ENCODE measurements at places on chromosomes 4 and X.

DNA sequence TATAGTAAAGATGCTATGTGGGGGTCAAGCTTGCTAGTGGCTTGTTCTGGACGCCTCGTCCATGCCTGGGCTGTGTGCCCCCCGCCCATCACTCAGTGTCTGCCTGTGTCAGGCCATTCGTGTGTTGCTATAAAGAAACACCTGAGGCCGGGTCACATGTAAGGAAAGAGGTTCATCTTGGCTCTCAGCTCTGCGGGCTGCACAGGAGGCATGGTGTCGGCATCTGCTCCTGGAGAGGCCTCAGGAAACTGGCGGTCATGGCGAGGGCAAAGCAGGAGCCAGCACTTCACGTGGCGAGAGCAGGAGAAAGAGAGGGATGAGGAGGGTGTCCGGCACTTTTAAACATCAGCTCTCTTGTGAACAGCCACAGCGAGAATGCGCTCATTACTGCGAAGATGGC is 25.2 kb downstream of the PIGG start:
- DNase-seq, result no peak

- DNase-seq, result no peak
Observed at GRCh38 chr4:15989424-15989823, 26.4 kb upstream of the FGFBP2 start.

DNA sequence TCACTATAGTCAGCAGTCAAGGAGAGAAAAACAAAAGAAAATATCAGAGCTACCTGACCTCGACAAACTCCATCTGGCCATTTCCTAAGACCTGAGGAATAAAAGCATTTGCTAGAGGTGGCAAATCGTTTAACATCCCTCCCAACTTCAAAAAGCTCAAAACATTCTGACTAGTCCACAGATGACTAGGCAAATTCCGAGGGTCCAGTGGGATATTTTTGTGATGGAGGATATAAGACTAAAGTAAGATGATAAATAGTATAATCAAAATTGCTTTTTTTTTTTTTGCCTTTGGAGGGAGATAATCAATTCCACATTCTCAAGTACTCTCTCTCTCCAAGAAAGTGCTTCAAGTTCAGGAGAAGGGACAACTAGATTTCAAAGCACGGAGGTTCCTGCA is 119.1 kb upstream of the ETNPPL start:
- DNase-seq, result no peak

DNA sequence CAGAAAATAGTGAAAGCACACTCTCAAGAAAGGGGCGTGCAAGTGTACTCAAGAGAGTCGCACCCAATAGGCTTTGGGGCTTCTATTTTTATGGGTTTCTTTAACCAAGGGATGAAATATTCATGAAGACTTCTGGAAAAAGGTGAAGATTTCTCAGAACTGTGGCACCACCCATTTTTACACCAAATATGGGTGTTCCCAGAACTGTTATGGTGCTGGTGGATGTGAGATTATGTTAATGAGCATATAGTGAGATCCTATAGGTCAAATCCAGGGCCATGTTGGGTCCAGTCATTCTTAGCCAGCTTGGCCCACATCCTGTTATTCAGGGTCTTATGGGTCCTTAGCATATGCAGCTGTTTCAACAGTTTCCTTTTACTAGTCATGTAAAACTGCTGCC is 61.0 kb upstream of the SMIM10 start:
- no peak for DNase-seq

DNA sequence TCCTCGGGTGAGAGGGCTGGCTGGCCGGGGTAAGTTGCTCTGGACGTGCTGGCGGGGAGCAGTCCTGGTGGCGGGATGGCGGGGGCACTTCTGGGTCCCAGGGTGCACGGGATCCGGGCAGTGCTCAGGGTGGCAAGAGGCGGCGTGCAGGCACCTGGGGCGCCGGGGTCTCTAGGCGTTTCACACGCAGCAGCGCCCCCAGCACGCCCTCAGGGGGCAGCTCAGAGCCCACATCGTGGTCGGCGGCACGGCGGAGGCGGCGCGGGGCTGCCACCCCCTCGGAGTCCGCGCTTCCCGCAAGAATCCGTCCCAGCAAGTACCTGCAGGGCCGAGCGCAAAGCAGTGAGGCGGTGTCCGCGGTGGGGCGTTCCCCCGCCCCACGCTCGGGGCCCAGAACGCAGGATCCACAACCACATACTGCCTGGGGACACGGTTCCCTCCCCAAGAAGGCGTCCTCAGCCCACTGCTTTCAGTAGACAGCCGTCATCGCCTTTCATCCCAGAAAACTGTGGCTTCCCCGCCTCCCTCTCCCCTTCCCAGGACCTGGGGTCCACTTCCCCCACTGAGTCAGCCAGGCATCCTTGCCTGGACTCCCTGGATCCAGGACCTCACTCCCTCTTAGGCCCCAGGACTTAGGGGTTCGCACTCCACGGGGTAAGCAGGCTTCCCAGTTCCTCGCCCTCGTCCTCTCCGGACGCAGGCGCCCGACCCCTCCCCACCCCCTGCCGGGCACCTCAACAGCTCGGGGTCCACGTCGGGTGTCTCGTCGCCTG is 4.1 kb downstream of the PCSK1N start:
- no peak for DNase-seq

- DNase-seq, result no peak
Observed at GRCh38 chr4:67580577-67580976, 22.1 kb downstream of the STAP1 start.

- DNase-seq, result no peak
Observed at GRCh38 chr4:105120626-105121025, 26.1 kb upstream of the TET2 start.

DNA sequence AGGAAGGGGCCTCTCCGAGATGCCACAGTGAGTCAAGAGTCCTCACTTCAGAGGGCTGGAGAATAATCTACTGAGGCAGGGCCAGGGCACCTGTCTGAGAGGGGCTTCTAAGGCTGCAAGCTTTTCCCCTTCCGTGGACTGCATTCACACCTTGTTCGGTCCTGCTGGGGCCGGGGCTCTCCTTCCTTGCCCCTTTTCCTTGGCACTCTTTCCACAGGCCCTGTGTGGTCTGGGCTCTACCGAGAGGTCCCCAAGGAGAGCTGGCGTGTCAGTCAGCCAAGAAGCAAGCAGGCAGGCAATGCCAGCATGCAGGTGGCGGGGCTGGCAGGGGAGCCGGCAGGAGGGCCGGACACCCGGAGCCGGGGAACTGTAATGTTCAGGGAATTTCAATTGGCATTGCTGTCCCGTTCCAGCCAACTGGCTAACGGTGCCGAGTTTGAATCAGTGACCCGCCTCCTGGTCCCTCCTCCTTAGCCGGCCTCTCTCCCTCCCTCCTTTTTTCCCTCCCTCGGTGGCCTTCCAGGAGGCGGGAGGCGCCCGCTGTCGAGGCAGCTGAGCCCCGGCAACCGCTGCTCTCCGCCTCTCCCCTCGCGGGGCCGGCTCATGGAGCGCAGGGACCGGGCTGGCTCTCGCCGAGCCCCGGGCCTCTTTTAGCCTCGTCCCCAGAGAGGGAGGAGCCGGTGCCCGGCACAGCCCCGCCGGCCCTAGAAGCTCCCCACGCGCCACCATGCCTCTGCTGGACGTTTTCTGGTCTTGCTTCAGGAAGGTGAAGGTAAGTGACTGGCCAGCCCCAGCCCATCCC is at the start of gene STARD8:
Gene STARD8, plus strand, starts transcription at position 511 of the 802 bp plus-strand sequence. Its CDS starts 217 bp downstream, at position 728.
- DNase-seq, result no peak

DNA sequence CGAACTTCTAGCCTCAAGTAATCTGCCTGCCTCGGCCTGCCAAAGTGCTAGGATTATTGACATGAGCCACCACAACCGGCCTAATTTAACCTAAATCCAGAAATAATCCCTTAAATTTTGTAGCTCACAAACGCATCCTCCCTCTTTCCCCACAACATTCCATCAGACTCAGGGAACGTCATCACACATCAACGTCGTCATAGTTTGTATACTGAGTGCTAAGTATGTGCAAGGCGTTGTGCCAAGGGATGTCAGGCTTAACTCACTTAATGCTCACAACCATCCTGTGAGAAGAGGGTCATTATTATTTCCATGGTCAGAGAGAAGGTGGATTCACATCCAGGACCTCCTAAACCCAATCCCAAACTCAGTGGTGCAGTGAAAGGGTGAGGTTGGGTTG is 9.6 kb upstream of the GSX2 start:
- DNase-seq, result no peak

DNA sequence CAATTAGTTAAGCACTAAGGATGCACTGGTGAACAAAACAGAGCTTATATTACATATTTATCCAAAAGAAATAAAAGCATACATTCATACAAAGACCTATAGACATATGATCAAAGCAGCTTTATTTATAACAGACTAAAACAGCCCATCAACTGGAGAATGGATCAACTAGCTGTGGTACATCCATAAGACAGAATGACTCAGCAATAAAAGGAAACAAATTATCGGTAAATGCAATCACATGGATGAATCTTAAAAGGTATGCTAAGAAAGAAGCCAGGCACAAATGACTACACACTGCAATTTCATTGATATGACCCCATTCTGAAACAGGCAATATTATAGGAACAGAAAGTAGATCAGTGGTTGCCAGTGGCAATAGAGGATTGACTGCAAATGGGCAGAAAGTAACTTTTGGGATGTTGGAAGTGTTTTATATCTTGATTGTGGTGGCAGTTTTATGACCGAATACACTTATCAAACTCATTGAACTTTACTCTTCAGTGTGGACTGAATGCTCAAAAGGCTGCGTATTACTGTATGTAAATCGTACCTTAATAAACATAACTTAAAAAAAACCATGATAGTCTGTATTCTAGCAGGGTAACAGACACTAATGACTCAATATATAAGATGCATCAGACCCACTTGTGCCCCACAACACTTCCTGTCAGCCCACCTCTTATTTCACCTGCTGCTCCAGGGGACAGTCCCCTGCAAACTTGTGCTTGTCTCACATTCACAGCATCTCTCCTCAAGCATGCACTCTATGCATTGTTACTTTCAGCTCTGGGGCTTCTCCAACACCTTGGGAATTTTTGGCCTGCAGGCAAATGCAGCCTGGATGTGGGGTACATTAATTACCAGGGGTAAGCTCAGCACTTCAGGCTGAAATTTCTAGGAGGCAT is 59.1 kb downstream of the MID1IP1 start:
- no peak for DNase-seq

DNA sequence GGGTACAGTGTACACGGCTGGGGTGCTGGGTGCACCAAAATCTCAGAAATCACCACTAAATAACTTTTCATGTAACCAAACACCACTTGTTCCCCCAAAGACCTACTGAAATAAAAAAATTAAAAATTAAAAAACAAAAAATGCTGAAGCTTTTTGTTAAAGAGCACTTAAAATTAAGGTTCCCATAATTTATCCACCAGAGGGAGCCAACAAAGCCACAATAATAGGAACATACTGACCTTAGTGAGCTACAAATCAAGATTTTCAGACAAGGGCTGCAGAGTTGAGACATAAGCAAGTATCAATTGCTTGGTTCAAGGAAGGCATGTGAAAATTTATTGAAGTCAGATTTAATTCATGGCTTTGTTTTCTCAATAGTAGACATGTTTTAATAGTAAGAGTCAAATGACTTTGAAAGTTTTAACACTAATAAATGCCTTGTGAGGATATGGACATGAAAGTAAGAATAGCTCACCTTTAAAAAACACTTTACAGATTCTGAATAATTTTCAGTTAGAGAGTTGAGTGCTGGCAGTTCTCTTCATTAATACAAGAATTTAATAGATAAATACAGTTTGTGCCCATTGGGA is 43.0 kb upstream of the SCOC start:
- no peak for DNase-seq

DNA sequence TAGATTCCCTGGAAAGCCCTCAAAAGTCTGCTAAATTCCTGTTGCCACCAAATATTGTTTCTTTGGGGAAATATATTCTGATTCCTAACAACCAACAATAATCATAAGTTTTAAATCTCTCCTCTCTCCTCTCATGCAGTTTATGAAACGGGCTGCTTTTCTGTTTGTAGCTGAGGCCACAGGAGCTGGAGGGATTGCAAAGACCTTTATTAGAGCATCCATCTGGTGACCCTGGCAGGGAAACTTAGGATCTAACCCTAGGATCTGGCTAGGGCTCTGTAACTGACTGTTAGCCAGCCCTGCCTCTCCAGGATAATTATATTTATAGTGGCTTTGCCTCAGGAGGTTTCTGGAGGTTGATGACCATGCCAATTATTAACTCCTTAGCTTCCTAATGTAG is 56.9 kb downstream of the SMAD1 start:
- no peak for DNase-seq

GRCh38 chr4:108611365-108611764 is 9.0 kb upstream of the RPL34 start:
- no peak for DNase-seq

DNA sequence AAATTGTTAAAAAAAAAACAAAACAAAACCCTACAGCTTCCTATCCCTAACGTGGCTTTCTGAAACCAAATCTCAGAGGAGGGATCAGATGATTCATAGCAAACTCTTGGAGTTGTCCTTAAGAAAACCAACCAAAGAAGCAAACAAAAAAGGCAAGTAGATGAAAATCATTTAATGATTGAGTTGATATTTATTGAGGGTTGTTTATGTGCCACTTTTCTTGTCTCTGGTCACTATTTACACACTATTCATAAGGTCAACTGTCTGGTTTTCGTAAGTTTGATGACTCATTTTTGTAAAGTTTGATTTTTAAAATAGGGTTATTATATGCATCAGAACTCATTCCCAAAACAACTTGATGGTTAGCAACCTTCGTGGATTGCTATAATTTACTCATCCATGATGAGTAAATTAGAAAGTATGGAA is 133.4 kb downstream of the UNC5C start:
- no peak for DNase-seq

DNA sequence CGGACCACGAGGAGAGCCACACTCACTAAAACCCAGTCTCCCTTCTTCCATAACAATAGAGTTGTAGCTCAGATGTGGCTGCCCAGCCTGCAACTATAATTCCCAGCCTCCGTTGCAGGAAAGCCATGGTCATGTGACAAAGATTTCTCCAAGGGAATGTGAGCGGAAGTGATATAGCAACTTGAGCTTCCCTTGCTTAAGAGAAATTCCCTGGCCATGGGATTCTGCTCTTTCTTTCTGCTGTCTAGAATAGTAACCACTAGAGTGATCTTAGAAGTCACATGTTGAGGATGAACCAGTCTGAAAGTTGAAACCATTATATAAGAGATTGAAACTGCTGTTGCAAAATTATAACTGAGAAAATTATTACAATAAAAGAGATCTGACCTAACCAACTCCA is 86.4 kb upstream of the MED14 start:
- no peak for DNase-seq

GRCh38 chr4:5554376-5554775 is 154.0 kb downstream of the EVC2 start:
- DNase-seq, result no peak

GRCh38 chr4:142248946-142249345 is 597.2 kb downstream of the INPP4B start:
- DNase-seq, result no peak

- no peak for DNase-seq
Observed at GRCh38 chr4:43867908-43868307, 580.7 kb downstream of the KCTD8 start.
